ENCODE measurements at places on chromosomes 7 and 10. TPM values are rescaled to one million over a fixed set of nuclear protein-coding genes. Genes with fewer than 3 reads are reported as not detected.

PLEKHS1 gene
- total RNA-seq, result not detected

DNA sequence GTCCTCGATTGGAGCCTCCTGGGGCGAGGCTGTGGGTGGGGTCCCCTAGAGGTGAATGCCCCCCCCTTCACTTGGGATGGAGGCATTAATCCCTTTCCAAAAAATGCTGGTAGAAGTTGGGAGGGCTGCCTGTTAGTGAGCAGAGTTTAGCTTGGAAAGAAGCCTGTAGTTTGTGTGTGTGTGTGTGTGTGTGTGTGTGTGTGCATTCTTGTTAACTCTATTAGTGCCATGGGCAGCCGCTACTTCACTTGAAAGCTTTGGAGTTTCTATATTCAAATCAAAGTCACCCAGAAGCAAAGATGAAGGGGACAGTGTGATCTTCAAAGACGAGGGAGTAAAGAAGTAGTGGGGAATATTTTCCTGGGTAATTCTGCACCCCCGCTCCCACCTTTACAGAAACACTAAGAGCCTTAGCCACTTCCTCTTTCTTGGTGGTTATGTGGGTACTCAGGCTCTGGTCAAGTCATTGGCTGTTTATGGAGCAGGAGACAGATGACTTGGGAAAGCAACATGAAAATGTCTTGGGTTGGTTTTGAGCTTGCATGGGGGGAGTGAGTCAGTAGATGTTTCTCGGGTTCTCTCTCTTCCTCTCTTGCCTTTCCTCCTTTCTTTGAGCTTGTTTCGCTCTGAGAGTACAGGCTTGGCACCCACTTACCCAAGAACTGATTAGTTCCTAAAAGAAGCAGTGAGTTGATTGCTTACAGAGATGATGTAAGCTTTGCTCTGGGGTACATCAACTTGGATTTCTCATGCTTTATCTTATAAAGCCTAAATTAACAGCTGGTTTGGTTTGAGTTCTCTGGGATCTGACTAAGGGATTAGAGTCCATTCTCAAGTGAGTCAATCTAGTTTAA is 35.9 kb downstream of the TCF7L2 start:
- DNase-seq, result peak; percentile 83
- H3K36me3 ChIP-seq, result no peaks in the 10 kb centered on the region
- H3K27ac ChIP-seq, result peak overlapping the region; percentile 17
- H3K4me1 ChIP-seq, result peaks cover 30% of the 10 kb centered on the region

SORCS1 gene
- 1.1 TPM for total RNA-seq

DNA sequence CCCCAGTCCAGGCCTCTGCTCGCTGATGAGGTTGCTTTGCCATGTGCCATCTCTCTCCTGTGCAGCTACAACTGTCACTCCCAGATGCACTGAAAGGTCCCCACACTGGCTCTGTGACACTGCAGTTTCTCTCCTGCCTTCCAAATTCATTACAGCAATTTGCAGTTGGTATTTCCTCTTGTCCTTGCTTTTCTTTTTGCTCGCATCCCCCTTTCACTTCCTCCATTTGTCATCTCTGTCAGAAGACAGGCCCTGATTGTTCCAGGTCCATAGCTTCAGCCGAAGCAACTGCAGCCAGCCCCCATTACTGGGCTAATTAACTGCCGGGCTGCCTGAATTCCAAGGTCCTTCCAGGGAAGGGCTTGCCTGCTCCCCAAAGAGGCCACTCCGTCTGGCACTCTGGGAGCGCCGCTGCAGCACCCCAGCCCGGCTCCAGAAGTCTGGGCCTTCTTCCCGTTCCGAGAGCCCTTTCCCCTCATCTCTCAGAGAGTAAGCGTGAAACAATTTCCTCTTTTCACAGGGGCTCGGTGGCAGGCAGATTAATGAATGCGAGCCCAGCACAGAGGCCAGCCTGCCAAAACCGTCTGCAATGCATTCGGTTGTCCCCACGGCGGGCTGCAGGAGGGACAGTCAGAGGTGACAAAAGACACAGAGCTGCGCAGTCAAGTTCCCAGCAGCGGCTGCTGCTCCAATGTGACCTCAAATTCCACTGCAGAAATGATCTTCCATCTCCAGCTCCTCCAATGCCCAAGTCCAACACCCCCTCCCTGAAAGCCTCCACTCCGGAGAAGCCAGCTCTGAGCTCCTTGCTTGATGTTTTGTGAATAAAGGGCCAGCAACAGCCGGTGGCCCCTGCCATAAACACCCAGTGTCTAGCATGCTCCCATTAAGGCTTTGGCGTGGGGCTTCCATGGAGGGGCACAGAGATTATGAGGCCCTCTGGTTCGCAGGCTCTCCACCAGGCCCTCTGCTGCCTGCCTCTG is 279.4 kb upstream of the HABP2 start:
- no peak overlapping the region for H3K27ac ChIP-seq
- H3K4me1 ChIP-seq, result peaks cover 14% of the 10 kb centered on the region
- peak; percentile 38 for DNase-seq
- H3K36me3 ChIP-seq, result no peaks in the 10 kb centered on the region

AOAH gene
- total RNA-seq, result not detected
